ENCODE measurements at places on chromosomes 2 and 18.

- no peak for DNase-seq
These were observed 4.5 kb upstream of the ATL2 start for GRCh38 chr2:38381381-38382143.

GRCh38 chr2:99981840-99982239, 160.6 kb downstream of the AFF3 start:
- no peak for DNase-seq

DNA sequence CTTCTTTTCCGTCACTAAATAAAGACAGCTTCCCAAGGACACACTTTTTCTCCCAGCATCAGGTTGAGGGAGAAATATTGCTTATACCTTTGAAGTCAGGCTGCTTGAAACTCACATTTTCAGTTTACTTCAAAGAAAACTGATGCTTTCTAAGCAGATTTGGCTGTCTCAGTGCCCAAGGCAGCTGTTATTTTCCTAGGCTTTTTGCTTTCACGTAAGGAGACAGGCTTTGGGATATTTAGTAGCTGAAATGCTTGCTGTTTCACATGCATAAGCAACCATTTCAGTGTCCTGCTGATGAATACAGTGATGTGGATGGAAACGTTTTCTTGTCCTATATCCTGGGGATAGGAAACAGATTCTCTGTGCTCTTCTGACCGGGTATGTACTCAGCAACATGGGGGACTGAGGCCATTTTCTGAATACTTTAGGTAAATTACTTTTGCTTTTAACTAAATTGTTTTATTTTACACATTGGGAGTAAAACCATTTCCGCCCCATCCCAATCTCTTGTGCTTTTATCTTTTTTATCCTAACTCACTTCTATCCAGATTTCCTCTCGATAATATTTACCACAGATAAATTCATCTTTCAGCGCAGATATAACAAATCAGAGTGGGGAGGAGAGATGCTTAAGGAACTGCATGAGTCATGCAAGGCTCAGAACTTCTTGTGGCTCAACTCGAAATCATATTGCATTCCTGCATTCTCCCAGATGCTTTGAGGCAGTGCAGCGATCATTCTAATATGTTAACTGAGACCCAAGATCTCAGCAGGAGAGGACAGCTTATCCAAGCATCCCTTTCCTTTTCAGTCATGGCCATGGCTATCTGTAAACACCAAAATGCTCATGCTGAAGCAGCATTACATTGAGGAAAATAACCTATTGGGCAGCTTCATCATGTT, 22.2 kb downstream of the GALR1 start:
- DNase-seq = no peak

- no peak for DNase-seq
These were observed 135.9 kb upstream of the SIX3 start for GRCh38 chr2:44805401-44806235.

DNA sequence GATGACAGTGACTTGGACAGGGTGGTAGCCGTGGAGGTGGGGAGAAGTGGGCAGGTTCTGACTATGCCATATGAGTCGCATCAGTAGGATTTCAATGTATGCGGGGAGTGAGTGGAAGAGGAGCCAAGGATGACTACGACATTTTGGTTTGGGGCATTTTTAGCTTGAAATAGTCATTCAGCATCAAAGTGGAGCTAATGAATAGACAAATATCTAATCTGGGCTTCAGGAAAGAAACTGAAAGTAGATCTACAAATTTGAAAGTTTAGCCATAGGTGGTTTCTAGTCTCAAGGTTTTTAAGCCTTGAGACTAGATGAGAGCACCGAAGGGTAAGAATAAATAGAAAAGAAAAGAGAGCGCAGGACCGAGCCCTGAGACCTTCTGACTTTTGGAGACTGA, 58.3 kb downstream of the FEZ2 start:
- DNase-seq = no peak

GRCh38 chr2:141806090-141806489, 324.7 kb downstream of the LRP1B start:
- DNase-seq = no peak
